ENCODE measurements at places on chromosomes 13 and 19.

GRCh38 chr13:90968166-90968904, 379.2 kb upstream of the MIR17HG start:
- peak; percentile 62 for DNase-seq

- no peak for DNase-seq
Measured at GRCh38 chr13:88585861-88586260, 914.7 kb downstream of the SLITRK5 start.

- DNase-seq: peak; percentile 75
Measured at GRCh38 chr19:48319647-48320541, 5.5 kb upstream of the EMP3 start.

DNA sequence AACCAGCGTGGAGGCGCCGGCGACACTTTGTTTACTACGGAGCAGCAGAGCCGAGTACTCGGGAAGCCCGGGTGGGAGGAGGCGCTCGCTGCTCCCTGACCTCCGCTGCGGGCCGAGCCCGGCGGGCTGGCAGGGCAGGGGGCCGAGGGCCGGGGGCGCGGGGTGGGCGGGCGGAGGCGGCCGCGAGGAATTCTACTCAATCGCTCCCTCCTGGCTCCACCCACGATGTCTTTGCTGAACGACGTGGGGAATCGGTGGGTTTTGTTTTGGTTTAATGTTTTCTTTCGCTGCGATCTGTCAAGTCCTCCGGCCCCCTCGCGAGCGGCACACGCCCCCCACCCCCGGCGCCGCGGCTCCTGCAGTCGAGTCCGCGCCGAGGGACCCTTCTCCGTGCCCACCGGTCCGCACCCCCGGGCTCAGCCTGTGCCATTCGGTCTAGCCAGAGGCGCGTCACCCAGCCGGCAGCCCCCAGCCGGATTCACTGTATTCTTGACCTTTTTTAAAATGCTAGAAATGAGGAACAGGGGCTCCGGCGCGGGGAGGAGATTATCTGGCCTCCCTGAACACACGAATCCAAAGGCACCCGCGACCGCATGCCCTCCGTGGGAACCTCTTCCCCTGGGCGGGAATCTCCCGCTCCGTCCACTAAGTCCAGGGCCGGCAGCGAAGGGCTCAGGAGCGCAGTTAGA, 636 bp upstream of the FOXO1 start:
- peak; percentile 85 for DNase-seq

DNA sequence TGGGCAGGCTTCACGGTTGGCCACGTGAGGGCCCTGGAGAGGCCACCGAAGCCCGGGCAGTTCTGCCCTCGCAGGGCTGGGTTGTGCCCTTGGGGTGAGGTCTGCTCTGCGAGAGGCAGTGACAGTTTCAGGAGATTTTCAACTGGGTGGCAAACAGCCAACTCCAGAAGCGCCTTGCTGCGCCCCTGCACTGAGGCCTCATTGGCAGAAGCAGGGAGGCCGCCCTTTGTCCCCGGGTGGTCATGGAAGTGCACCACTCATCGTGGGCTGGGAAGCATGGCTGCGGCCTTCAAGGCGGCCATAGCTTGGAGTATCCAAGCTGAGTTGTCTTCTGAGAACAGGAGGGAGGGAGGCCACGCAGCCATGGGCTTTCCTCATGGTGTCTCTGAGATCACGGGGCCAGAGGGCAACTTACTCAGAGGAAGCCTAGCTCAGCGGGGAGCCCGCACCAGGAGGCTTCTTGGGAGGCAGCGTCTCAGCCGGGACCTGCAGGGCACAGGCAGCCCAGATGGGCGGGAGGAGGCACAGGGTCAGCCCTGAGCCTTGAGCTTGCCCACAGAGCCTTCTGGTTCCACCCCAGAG, 14.8 kb downstream of the PLEKHJ1 start:
- no peak for DNase-seq

DNA sequence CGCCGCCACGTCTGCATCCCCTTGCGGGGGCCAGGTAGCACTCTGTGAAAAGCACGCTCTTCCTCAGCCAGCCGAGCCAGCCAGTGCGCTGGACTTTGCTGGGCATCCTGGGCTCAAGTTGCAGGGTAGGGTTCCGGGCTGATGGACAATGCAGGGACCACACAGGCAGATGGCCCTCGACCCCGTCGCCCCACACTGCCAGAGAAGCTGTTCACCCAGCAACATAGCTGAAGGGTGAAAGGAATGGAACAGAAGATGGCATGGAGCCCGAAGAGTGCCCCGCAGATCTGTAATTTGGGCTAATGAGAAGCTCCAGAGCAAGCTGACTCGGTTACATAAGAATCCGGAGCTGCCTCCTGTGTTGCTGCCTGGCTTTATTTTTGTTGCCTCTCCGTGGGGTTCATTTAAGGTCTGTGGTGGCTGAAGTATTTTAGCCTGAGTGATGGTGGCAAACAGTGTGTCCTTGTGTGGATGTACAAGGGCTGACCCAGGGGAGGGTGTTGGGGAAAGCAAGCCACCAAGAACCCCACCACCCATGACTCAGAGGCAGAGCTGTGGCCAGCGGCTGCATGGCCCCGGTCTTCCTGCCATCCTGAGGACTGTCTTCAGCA, 105.8 kb downstream of the SOX1 start:
- DNase-seq: no peak

- no peak for DNase-seq
Measured at GRCh38 chr13:48775804-48776203, 122.1 kb downstream of the CYSLTR2 start.

GRCh38 chr13:37134411-37135041, 29.1 kb upstream of the CSNK1A1L start:
- DNase-seq: no peak

DNA sequence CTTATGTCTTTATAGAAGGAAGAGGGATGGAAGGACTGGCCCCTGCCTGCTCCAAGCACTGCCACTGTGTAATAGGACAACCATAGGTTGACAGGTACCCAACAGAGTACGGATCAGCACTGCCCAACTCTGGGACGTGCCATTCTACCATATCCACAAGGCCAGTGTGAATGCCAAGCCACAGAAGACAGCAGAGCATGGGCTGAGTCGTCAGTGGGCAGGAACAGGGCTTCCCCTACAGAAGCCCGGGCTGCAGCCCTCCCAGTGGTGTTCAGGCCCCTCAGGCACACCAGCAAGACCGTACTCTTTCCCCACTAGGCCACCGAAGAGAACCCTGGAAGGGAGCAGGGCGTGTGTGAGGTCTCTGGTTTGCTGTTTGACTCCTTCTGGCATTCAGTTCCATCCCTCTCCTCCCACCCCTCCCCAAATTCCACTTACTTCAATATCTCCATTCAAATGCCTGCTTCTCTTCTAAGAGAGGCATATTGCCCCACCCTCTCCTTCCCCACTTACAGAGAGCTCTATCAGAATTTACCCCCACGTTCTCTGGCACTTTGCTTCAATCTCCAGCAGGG, 209.4 kb downstream of the FOXO1 start:
- DNase-seq: no peak

DNA sequence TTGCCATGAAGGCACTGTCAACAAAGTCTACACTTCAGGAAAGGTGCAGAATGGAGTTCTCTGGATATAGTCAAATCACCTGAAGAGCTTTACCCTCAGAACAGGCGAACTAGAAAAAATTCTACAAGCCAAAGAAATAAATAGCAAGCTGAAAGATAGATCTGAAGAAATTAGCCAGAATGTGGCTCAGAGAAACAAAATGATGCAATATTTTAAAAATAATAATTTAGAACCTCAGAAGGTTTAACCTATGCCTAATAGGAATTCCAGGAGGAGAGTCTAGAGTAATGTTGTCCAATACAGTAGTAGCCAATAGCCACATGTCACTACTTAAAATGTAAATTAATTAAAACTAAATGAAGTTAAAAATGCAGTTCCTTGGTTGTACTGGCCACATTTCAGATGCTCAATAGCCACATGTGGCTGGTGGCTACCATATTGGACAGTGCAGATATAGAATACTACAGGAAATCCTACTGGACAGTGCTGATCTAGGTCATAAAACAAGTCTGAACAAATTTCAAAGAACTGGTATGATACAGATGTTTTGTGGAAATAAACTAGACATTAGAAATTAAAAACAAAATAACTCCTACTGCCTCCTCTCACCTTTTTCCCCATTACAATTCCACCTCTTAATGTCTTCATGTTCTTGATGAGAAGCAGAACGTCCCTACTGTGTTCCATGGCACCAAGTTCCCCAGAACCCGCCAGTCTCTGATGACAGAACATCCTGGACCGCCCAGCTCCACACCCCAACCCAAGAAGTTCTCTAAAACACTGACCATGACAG, 679 bp upstream of the CDADC1 start:
- DNase-seq: no peak

DNA sequence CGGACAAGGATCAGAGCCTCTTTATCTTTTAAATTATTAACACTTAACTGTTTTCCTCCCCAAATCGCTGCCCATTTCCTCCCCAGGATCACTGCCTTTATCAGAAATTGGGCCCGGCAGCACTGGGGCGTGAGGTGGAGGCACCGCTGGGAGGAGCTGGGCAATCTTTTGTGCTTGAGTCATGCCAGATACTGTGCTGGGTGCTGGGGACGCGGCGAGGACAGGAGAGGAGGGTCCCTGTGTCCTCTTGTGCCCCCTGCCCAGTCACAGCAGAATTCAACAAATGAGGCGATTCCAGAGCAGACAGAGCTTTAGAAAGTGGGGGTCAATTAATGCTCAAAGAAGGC, 347.8 kb downstream of the ZNF536 start:
- peak; percentile 42 for DNase-seq

DNA sequence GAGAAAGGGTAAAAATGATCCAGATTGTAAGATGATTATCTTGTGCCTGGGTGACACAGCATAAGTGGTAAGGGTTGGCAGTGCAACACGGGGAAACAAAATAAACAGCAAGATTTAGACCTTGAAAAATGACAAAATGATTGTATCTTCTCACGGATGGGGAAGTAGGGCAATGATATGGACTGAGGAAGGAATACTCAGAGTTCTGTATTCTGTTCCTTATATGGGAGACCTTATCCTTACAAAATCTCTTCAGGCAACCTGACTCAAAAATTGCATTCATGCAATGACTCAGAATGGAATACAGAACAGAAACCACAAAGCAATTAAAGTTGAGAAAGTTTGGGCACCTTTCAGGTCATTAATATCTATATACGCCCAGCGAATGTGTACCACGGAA, 149.0 kb downstream of the HS6ST3 start:
- DNase-seq: no peak

DNA sequence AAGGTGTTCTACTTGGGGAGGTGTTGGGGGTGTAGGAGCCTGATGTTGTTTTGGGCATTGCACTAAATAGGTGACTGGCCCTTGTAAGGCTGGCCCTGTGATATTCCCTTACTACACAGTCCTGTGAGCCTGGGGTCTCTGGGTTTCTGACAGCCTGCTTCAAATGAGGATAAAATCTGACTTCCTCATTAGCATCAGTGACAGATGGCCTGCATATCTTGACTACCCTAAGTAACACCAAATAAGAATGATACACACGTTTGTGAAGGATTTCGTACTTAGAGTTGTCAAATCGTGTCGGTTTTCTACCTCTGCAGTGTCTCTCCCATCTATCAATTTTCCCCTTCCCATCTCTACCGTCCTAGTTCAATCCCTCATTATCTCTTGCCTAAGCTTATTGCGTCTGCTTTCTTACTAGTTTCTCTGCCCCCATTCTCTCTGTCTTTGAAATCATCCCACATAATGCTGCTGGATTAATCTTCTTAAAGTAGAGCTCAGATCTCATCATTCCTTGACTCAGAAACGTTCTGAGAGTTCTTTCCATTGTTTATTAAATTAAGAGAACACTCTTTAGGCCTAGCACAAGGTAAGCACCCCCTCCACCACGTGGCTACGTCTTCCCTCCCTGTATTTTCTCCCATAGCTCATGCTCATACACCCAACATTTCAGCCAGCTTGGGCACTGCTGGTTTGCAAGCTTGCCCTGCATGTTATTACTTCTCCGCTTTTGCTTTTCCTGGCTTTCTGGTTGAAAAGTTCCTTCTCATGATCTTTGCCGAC, 26.2 kb upstream of the CNMD start:
- no peak for DNase-seq

DNA sequence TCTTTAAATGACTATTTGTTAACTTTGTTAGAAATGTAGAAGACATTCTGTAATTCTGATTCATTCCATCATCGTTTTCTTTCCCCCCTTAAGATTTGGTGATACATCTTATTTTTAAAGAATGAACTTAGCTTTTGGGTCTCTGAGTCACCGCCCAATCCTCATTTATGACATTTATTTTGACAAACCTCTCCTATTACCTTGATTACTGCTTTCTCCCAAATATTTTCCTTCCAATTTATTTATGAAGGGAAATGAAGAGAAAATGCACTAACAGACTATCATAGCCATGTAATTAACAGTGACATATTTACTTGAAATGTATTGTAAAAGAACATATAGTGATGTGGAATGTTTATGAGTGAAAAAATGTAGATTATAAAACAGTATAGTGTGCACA, 241.6 kb downstream of the DCLK1 start:
- DNase-seq: no peak

- no peak for DNase-seq
Measured at GRCh38 chr19:15129856-15130585, 22.8 kb downstream of the SYDE1 start.

- DNase-seq: no peak
Measured at GRCh38 chr19:41787055-41787454, 9.3 kb upstream of the CEACAM3 start.

GRCh38 chr19:7417671-7418324, 69.1 kb downstream of the ARHGEF18 start:
- DNase-seq: no peak

- DNase-seq: no peak
Measured at GRCh38 chr19:51476164-51476563, 2.2 kb upstream of the CEACAM18 start.
